Activated naive CD4-positive, alpha-beta T cell treated with anti-CD3 and anti-CD28 coated beads, Interleukin-2, amount 10 ng/mL, durations not matched to agents 5 hours and 36 hours (primary cell): ENCODE measurements at places on chromosomes 16 and 17. TPM values are rescaled to one million over a fixed set of nuclear protein-coding genes. Genes with fewer than 3 reads are reported as not detected.

Gene CLEC10A
- not detected for total RNA-seq

Gene KRT16
- total RNA-seq: not detected

Gene CA4
- not detected for total RNA-seq

Gene APOBR
- total RNA-seq: 19.7 TPM

Gene GP1BA
- not detected for total RNA-seq

Gene ITGA3
- total RNA-seq: 8.4 TPM

Gene ENPP7
- not detected for total RNA-seq

Gene MT1H
- not detected for total RNA-seq

Gene SLC7A6OS
- total RNA-seq: 31.9 TPM

Gene CXCL16
- total RNA-seq: 1.6 TPM

Gene CORO1A
- total RNA-seq: 1,549 TPM

Gene KRTAP9-8
- total RNA-seq: not detected

Gene TUBB3
- 0.58 TPM for total RNA-seq
